Transverse colon (tissue), 4 donors: ENCODE measurements at places on chromosomes 1 and 21. TPM values are rescaled to one million over a fixed set of nuclear protein-coding genes. Genes with fewer than 3 reads are reported as not detected.
A peak's percentile ranks its signal among the peaks of the same experiment; 100 is the strongest.

- H3K4me3 ChIP-seq = peak overlapping the region; percentile 70
- peak; percentile 83 for DNase-seq
- no peaks in the 10 kb centered on the region for H3K36me3 ChIP-seq
Measured at GRCh38 chr21:44012474-44013379, 618 bp downstream of the TRAPPC10 start.

DNA sequence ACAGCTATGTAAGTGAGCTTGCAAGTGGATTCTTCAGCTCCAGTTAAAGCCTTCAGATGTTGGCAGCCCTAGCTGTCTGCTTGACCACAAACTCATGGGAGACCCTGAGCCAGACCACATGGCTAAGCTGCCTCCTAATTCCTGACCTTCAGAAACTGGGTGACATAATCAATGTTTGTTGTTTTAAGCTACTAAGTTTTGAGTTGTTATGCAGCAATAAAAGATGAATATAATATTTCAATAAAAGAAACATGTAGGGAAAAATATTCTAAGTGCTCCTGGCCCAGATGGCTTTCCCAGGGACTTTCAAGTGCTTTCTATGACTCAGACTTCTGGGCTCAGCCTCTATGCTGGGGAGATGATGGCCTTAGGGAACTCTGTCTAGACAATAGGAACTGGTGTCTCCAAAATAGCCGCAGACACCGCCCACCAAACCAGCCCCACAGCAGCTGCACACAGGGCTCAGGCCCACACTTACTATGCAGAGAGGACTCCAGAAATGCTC is 20.3 kb upstream of the AZIN2 start:
- H3K27ac ChIP-seq = no peak overlapping the region
- DNase-seq = no peak
- H3K27me3 ChIP-seq = no peaks in the 10 kb centered on the region

GRCh38 chr1:225415307-225415706 is 12.5 kb downstream of the LBR start:
- H3K4me3 ChIP-seq = no peak overlapping the region
- peaks cover 69% of the 10 kb centered on the region for H3K36me3 ChIP-seq
- H3K27me3 ChIP-seq = no peaks in the 10 kb centered on the region
- DNase-seq = no peak
- no peak overlapping the region for H3K27ac ChIP-seq
- peaks cover 19% of the 10 kb centered on the region for H3K4me1 ChIP-seq

GRCh38 chr1:157137408-157138219 is 581 bp downstream of the ETV3 start:
- no peaks in the 10 kb centered on the region for H3K36me3 ChIP-seq
- H3K27me3 ChIP-seq = no peaks in the 10 kb centered on the region
- peak overlapping the region; percentile 96 for H3K4me3 ChIP-seq
- H3K4me1 ChIP-seq = peaks cover 16% of the 10 kb centered on the region
- H3K27ac ChIP-seq = peak overlapping the region; percentile 99

DNA sequence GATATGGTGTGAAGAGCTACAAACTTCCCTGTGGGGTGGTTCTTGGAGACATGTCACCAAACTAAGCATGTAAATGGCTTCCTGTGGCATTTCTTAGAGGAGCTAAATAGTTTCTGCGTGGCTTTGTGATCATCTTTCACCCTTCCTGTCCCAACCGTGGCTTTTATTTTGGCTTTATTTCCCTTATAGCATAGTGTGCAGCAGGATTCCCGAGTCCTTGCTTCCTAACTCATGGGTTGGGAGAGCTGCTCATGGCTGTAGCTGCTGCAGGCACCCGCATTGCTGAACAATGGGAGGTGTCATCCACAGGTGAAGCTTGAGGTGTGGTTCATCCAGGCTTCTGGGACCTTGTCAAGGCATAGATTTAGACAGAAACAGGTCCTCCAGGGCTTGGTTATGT is 192.0 kb downstream of the SDCCAG8 start:
- no peaks in the 10 kb centered on the region for H3K27me3 ChIP-seq
- no peak for DNase-seq
- no peak overlapping the region for H3K27ac ChIP-seq

DNA sequence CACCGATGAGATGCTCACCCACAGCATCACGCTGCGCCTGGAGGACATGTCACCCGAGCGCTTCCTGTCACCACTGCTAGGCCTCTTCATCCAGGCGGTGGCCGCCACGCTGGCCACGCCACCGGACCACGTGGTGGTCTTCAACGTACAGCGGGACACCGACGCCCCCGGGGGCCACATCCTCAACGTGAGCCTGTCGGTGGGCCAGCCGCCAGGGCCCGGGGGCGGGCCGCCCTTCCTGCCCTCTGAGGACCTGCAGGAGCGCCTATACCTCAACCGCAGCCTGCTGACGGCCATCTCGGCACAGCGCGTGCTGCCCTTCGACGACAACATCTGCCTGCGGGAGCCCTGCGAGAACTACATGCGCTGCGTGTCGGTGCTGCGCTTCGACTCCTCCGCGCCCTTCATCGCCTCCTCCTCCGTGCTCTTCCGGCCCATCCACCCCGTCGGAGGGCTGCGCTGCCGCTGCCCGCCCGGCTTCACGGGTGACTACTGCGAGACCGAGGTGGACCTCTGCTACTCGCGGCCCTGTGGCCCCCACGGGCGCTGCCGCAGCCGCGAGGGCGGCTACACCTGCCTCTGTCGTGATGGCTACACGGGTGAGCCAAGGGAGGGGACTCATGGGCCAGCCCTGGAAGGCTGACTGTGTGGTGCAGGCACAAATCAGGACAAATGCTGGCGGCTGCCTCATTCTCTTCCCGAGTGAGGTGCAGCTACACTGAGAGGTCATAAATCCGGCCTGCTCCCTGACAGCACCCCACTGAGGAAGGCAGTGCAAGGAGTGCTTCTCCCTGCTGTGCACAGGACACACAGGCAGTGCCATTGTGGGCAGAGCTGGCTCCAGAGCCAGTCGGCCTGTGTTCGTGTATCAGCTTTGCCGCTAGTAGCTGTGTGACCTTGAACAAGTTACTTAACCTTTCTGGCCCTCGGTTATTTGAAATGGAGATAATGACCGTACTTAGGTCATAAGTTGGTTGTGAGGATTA is 9.4 kb downstream of the CELSR2 start:
- peaks cover 16% of the 10 kb centered on the region for H3K4me1 ChIP-seq
- H3K27me3 ChIP-seq = no peaks in the 10 kb centered on the region
- no peak for DNase-seq
- no peak overlapping the region for H3K27ac ChIP-seq
- no peaks in the 10 kb centered on the region for H3K36me3 ChIP-seq

DNA sequence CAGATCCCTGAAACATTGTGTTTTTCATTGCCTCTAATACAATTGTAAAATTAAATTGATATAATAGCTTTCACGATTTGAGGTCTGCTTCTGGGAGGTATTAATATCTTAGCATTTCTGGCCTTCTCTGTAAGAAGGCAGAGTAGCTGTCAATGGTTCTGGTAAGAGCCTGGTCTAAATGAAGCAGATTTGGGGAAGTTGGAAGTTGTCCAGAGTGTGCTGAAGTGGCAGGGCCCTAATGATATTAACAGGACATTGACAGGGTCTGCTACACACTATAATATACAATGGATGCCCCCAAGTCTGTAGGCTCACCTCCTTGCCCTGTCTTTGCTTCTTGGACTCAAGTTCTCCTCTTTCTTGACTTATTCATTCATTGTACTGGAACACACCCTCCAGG is 99.5 kb downstream of the C4BPA start:
- no peaks in the 10 kb centered on the region for H3K27me3 ChIP-seq
- no peaks in the 10 kb centered on the region for H3K4me1 ChIP-seq
- H3K27ac ChIP-seq = no peak overlapping the region
- no peak for DNase-seq

CELA3A gene
- not detected for total RNA-seq

LCE1B gene
- total RNA-seq = not detected

ACTA1 gene
- 0.95 TPM for total RNA-seq

RNF207 gene
- 82.6 TPM for total RNA-seq

S100A16 gene
- 191 TPM for total RNA-seq
